ENCODE measurements at places on chromosomes 12 and 14.

DNA sequence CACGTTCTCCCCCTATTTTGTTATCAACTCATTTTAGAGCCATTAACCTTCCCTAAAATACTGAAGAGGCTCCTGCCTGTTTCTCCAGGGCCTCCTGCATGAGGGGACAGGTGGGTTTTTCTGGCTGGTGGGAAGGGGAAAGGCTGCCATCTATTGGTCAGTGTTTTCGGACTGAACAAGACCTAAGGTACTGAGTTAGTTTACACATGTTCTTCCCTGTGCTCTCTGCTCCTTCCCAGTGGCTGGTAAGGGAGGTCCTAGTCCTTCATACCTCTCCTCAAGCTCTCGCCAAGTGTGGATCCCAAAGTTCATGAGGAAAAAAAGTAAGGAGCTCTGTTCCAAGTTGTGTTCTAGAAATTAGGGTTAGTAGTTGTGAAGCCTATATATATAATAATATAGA lies 357.5 kb downstream of the FSCB start:
- no peak for DNase-seq

GRCh38 chr12:1519642-1520041 lies 74.7 kb downstream of the FBXL14 start:
- DNase-seq: no peak

GRCh38 chr14:64444984-64445845 lies 20.1 kb upstream of the AKAP5 start:
- DNase-seq: no peak

DNA sequence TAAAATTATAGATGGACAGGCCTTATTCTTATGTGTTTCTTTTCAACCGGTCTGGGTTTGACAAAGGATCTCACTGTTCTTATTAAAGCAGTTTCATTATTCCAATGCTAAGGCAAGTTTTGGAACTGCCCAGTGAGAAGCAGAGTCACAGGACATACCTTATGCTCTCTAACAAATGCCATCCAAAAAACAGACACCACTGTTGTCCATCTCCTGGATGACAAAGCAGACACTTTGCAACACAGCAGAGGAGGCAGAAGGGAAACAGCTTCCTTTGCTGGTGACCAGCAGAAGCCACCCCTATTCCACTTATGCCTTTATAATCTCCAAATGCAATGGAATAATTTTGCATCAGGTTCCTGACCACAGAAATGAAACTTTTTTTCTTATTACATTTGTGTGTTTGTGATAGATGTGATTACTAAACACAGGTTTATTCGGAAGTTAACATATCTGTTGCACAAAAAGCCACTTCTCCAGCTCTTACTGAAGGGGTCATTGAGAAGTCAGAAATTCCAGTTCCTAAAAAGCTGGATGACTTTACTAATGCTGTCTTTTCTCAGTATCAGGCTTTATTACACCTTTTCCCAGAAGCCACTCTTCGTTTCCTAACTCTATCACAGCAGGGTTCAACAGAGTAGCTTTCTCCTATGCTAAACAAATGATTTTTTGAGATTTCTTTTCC lies 115.6 kb downstream of the BTG1 start:
- no peak for DNase-seq

DNA sequence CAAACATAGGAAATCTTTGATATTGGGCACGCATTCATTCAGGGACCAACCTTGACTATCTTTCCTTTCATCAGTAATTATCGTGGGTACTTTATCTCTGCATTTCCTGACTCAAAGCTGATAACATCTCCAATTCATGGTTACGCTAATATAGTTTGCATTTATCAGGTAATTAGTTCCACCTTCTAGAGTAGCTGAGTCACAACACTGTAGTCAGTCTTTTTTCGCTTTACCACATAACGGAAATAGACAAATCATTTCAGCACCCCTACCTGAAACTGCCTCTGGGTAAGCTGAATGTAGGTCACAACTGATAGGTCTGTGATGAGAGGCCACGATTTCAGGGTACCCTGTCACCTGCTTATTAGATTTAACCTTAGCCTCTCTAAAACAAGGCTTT lies 36.7 kb upstream of the IL22 start:
- no peak for DNase-seq

DNA sequence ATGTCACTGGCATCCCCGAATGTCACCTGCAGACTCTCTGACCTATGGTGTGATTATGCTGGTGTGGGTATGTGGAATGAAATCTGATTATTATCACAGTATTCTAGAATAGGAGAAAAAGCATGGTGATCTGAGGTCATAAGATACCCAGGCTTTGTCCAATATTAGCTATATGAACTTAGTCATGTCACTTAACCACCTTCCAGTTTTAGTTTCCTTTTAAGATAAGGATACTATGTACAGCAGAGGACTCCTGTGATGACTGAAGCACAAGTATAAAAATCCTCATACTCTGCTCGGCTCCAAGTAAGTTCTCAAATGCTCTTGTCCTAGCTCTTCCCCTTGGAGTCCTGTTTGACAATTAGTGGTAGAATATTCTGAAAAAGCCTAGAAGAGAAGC lies 2.8 kb downstream of the GNS start:
- DNase-seq: no peak

DNA sequence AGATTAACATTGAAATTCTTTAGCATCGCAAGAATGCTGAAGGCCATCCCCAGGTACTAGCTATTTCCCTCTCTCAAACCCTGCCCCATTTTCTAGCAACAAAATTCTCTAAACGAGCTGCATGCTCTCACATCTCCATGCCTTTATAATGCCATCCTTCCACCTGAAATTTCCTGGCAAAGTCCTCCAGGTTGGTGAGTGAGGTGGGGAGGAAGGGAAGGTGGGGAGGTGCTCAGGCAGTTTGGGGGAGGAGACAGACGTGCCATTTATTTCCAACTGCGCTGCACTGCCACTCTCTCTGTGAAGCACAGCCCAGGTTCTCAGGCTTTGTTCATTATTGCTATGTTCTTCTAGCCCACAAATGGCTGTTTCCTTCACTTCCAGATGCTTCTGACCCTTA lies 208.4 kb downstream of the PAWR start:
- DNase-seq: no peak

DNA sequence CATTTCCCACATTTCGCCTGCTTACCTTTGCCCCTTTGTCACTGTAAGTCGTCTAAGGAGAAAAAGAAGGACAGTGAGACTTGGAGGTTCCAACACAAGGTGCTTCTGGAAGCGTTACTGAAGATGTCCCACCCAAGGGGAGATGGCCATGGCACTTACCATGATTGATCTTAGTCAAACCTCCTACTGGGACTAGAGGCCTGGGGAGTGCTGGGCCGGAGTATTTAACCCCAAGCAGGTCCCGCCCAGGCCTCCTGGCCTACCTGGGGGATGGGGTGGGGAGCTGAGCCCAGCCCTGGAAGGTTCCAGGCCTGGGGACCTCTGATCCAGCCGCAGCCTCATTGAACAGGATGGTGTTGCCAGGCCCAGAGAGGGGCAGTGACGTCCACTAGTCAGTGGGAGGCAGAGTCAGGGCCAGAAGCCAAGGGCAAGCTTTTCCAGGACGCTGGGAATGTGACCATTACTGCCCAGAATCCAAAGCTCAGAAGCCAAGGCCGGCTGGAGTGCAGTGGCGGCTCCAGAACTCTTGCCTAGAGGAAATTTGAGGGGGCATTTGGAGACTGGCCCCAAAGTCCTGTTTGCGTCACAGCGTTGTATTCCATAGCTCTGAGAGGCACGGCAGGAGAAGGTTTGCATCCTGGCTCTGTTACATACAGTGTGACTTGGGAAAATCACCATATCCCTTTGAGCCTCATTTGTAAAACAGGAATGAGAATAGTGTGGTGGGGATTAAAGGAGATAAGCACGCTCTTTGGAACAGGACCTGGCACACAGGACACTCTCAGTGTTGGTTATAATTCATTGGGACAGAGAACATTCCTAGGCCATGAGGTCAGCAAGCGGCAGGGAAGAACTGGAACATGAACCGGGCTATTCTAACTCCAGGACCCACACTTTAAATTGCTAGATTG lies at the start of gene HPD:
Gene HPD, minus strand, starts transcription at position 198 of the 911 bp plus-strand sequence. Its CDS starts 36 bp downstream, at position 162.
- DNase-seq: no peak

DNA sequence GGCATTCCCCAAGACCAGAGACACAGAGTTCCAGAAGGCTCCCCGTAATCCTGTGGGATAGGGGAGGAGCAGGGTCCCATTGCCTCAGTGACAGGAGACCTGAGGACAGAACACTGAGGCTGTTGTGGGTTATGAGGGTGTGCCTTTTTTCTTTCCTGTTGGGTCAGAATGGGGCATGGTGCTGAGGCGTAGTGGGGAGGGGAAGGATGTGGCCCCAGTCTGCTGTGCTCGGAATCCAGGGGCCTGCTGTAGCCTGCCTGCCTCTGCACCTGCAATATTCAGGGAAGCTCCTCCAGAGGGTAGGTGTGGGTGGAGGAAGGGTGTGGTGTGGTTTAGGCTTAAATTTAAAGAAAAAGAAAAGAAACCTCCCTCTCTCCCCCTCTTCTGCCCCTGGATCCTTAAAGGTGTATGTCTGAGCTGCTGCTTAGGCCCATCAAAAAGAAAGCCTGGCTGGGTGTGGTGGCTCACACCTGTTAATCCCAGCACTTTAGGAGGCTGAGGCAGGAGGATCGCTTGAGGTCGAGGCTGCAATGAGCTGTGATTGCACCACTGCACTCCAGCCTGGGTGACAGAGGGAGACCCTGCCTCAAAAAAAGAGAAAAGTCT lies 18.7 kb downstream of the PLEKHG3 start:
- no peak for DNase-seq

DNA sequence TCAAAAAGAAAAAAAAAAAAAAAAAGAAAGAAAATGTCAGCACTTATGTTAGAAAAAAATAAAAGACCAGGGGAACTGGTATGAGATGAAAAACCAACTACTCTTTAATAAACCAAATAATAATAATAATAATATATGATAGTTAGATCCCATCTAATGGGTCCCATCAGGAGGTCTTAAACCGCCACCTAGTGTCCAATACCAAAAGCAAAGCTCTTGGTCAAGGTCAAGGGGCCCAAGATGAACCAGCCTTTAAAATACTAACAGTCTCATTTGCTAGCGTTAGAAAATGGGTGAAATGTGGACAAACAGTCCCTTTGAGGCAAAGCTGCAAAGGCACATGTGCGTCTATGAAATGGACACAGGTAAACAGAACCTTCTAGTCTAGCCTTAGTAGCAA lies 12.3 kb downstream of the BRAP start:
- no peak for DNase-seq

- DNase-seq: no peak
Observed at GRCh38 chr14:63277591-63278183, 41.0 kb downstream of the GPHB5 start.

- no peak for DNase-seq
Observed at GRCh38 chr12:118050972-118051910, 9.7 kb downstream of the WSB2 start.

- no peak for DNase-seq
Observed at GRCh38 chr12:84421103-84421502, 491.5 kb downstream of the SLC6A15 start.

DNA sequence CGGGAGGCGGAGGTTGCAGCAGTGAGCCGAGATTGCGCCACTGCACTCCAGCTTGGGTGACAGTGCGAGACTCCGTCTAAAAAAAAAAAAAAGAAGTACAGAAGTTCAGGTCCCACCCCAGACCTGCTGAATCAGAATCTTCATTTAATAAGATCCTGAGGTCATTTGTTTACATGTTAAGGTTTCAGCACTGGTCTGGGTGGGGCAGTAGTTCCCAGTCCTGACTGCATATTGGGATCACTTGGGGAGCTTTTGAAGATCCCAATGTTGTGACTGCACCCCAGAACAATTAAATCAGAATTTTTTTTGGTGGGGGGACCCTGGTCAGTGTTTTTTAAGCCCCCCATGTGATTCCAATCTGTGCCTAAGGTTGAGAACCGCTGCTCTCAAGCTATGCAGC lies 11.7 kb upstream of the COL2A1 start:
- no peak for DNase-seq

DNA sequence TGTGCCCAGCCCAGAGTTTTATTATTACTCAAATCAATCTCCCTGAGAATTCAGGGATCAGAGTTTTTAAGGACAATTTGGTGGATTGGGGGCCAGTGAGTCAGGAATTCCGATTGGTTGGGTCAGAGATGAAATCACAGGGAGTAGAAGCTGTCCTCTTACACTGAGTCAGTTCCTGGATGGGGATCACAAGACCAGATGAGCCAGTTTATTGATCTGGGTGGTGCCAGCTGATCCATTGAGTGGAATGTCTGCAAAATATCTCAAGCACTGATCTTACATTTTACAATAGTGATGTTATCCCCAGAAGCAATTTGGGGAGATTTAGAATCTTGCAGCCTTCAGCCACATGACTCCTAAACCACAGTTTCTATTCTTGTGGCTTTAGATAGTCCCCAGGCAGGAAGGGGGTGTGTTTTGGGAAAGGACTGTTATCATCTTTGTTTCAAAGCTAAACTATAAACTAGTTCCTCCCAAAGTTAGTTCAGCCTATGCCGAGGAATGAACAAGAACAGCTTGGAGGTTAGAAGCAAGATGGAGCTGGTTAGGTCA lies 89.1 kb upstream of the CNOT2 start:
- no peak for DNase-seq

- DNase-seq: no peak
Observed at GRCh38 chr12:19298836-19299605, 140.3 kb upstream of the AEBP2 start.

DNA sequence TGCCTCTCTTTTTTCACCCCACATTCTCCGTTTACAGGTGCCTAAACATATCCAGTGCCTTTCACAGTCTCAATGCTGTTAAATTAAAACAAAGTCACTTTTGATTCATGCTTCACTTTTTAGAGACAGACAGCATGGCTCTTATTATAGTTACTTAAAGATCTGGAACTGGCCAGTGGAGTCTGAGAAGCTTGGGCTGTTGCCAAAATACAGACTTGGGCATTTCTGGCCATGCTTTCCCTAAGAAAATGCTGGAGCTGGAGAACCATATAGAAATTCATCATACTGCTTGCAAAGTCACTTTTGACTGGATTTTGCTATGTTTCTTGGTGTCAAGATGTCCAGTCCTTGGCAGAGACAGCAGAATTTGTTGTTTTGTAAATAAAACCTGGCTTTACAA lies 12.2 kb upstream of the GPR68 start:
- DNase-seq: no peak

- DNase-seq: no peak
Observed at GRCh38 chr14:93674343-93674742, 113.9 kb downstream of the PRIMA1 start.

DNA sequence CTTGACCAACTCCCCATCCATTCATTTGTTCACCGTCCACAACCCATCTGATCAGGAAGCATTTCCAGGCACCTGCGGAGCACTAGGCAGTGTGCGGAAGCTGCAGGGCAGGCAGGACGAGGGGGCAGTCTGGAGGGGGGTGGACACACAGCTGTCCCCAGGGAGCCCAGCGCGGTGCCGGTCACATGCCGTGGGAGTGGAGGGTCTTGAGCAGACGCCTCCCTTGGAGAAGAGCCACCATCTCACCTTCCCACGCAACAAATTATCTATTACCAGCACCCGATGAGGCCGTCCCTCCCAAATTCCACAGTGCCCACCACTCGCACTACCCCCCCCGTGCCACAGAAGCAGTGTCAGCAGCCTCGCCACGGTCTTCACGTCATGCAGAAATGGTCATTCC lies 10.8 kb downstream of the DLK1 start:
- no peak for DNase-seq

- DNase-seq: no peak
Observed at GRCh38 chr12:87165733-87166375, 863.3 kb downstream of the C12orf50 start.

GRCh38 chr12:94640134-94640928 lies 10.0 kb downstream of the TMCC3 start:
- no peak for DNase-seq

GRCh38 chr14:61344437-61345150 lies 23.2 kb downstream of the PRKCH start:
- no peak for DNase-seq

All from lower lobe of right lung (tissue), 2 donors.